ENCODE measurements at places on chromosomes 1 and 21.

GRCh38 chr1:184509105-184509504 lies 122.3 kb downstream of the C1orf21 start:
- no peak for DNase-seq

DNA sequence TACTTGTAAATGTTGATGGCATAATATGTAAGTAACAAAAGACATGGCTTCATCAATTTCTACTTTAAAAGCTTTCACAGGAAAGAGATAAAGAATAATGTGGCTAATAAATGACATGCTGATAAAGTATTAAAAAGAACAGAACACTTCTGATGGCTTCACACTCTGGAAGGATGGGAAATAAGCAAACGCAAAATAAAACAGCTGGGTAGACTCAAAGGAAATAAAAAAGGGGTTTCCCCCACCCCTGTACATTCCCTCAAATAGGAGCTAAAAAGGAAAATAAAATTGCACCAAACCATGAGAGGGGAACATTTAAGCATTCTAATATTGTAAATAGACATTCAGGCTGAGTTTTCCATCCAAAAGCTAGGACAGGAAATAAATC lies 27.0 kb upstream of the DYRK1A start:
- no peak for DNase-seq

GRCh38 chr1:218991089-218991488 lies 182.6 kb upstream of the LYPLAL1 start:
- DNase-seq = no peak

DNA sequence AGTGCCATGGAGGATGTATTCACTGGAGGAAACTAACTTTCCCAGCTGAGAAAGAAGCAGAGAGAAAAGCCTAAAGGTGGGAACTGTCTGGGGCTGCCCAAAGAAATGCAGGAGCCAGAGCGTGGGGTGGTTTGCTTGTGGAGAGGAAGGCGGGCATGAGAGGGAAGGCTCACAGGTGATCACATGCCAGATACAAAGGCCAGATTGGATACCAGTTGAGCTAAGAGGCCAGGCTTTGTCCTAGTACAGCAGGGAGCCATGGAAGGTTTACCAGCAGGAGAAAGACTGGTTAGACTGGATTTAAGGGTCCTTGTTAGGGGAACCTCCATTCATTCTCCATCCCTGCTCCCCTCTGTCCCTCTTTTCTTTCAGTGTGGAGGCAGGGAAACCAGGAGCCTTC lies 66.4 kb downstream of the BEND5 start:
- no peak for DNase-seq

GRCh38 chr1:58094221-58094620 lies 452.3 kb downstream of the OMA1 start:
- no peak for DNase-seq

DNA sequence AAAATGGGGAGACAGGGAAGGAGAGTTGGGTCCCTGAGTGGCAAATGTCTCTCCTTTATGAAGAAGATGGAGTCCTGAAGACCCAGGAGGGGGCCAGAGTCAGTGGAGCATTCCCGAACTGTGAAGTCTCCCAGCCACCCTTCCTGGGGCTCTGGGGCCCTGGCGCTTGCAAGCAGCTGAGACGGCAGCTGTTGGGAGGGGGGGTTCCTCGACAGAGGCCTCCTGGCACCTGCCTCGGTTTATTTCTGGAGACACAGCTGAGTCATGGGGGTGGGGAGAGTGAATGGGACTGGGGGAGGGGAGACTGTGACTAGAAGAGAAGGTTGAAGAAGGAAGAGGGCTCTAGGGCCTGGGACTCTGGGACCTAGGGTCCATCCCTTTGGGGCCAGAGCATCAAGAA lies 14.0 kb downstream of the NES start:
- no peak for DNase-seq

DNA sequence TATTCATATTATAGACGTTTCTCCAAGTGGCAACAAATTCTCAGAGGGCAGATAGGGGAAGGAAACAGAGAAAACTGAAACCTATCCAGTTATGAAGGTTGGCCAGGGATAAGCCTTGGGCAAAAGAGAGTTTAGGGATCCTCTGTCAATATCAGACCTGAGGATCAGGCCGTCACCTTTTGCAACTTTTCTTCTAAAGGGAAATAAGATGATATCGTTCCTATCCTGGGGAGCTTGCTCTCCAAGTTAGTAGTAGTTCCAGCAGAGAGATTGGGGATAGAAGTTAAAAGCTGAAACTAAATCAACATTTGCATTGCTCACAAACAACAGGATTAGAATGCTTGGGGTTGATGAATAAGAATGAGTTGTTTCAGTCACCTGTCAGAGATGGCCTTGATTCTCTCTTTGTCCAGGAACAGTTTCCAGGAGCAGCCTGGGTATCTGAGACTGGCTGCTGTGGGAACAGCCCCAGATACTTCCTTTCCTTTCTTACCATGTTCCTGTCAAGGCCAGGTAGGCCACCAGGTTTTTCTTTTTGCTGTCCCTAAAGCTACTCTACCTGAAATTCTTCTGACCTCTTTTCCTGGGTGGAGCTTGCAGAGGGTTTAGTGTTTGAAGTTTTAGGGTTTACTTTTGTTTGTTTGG lies 2.5 kb downstream of the RIIAD1 start:
- DNase-seq = no peak

DNA sequence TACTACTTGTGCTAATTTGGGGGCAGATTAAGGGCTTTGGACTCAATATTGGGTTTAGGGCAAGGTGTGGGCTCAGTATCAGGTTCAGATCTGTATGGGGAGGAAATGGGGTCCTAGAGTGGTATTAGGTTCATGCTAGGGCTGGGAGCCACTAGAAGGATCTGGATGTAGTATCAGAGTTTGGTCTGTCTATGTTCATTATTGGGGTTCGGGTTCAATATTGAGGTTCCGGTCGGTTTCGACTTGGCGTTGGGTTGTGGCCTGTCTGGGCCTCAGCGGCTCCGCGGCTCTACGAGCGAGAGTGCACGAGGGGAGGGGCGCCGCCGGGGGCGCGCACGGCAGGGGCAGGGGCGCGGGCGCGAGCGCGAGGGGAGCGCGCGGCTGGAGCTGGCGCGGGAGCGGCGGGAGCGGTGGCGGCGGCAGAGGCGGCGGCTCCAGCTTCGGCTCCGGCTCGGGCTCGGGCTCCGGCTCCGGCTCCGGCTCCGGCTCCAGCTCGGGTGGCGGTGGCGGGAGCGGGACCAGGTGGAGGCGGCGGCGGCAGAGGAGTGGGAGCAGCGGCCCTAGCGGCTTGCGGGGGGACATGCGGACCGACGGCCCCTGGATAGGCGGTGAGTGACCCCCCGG lies at the start of gene PTPRF:
Gene PTPRF (plus strand): TSS at position 401 of the 624 bp plus-strand sequence. CDS start 14,193 bp downstream, outside the sequence.
- DNase-seq = no peak

DNA sequence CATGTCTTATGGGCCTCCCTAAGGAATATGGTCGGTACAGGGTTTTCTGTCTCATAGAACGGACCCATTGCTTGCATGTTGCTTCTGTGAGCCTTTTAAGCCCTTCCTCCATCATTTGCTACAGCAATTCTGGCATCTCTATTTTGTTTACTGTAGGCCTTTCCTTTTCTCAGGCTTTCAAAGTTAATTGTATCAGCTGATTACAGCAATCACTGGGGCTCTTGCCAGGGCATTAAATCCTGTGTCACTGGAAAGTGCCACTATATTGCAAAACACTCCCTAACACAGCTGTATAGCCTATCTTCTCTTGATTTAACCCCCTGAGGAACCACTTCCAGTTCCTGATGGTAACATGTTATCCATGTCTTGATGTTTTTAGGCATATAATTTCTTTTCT lies 156.5 kb downstream of the PDE4B start:
- no peak for DNase-seq

DNA sequence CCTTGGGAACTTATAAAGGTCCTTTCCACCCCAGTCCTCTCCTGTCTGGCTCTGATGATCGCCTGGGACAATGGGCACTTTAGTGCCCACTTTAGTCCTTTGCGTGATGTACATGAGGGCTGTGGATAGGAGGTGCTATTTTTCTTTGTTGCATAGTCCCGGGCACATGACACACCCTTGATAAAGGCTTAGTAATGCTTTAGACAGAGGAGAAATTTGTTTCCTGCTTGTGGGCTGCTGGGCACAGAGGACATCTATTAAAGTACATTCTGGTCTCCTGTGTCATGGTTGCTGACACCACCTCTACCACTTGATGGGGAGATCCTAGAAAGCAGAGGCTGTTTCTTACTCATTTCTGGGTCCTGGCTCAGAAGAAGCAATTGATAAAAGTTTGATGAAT lies 5.4 kb upstream of the KNCN start:
- DNase-seq = no peak

DNA sequence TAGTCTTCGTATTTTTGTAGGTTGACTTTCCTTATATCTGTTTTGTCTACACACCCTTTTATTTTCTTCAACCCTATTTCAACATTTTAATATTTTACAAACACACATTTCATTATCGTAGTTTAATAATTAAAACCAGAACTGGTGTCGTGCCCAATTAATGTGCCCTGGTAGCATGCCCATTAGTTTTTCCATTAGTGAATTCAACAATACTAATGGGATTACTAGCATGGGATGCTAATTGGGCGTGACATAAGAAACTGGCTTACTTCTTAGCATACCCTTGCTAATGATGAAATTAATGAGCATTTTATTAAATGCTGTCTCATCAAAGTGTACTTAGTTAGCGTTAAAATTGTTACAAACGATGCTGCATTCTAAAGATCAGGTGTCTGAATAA lies 332.7 kb downstream of the USH2A start:
- no peak for DNase-seq

GRCh38 chr1:232422098-232422497 lies 207.8 kb downstream of the SIPA1L2 start:
- DNase-seq = no peak

DNA sequence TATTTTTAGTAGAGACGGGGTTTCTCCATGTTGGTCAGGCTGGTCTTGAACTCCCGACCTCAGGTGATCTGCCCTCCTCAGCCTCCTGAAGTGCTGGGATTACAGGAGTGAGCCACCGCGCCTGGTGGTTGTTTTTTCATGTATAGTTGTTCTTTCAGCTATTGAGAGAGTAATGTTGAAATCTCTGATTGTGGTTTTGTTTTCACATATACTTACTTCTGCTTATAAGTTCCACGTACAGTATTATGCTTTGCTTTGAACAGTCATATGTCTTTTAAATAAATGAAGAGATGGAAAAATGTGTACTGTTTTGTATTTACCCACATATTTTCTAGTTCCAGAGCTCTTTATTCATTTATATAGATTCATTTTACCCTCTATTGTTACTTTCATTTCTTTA lies 44.5 kb downstream of the MARK1 start:
- no peak for DNase-seq

- no peak for DNase-seq
These were observed 45.1 kb upstream of the ACTRT2 start for GRCh38 chr1:2976180-2976562.

DNA sequence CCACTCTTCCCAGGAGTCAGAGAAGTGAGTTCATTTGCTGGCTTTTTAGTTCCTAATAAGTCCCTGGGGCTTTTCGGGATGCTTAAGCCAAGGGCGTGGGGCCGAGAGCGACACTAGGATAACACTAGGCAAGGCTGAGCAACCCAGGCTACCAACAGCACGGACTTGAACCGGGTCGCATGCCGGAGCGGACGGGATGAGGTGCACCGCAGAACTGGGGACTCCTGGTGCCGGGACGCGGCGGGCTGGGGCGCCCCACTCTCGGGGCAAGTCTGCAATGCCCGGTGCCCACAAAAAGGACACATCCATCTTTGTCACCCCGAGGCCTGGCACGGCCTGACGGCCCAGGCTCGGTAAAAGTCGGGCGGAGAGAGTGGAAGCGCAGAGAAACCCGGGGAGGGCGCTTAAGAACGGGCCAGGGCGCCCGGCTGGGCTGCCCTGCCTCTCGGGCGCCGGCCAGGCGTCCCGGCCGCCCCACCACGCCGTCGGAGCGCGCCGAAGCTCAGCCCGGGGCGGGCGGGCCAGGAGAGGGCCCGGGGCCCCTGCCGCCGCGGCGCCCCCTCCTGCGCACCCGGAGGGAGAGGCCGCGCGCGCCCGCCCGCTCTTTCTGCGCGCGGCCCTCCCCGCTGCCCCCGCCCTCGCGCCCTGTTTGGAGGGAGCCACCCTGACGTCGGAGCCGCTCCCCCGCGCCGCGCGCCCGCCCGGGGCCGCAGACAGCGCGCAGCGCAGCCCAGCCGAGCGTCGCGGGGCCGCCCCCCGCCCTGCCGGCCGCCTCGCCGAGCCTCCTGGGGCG lies at the start of gene NBL1:
Gene NBL1 (plus strand): TSS at position 710 of the 793 bp plus-strand sequence. CDS start 10,720 bp downstream, outside the sequence.
- peak; percentile 64 for DNase-seq

- DNase-seq = no peak
These were observed 481.6 kb upstream of the LRRC7 start for GRCh38 chr1:69086148-69086547.

- no peak for DNase-seq
These were observed 156.3 kb downstream of the TM2D1 start for GRCh38 chr1:61568460-61569302.

DNA sequence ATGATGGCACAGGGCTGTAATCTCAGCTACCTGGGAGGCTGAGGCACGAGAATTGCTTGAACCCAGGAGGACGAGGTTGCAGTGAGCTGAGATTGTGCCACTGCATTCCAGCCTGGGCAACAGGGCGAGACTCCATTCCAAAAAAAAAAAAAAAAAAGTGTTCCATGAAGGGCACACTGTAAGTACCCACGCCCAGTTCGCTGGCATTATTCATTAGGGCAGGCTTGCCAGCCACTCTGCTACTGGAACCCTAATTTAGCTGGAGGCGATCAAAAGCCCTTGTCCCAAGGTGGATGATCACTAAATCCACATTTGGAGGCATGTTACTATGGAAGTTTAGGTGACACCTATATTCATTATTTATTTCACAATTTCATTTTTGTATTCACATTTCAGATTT lies 5.0 kb downstream of the IFNLR1 start:
- DNase-seq = no peak

DNA sequence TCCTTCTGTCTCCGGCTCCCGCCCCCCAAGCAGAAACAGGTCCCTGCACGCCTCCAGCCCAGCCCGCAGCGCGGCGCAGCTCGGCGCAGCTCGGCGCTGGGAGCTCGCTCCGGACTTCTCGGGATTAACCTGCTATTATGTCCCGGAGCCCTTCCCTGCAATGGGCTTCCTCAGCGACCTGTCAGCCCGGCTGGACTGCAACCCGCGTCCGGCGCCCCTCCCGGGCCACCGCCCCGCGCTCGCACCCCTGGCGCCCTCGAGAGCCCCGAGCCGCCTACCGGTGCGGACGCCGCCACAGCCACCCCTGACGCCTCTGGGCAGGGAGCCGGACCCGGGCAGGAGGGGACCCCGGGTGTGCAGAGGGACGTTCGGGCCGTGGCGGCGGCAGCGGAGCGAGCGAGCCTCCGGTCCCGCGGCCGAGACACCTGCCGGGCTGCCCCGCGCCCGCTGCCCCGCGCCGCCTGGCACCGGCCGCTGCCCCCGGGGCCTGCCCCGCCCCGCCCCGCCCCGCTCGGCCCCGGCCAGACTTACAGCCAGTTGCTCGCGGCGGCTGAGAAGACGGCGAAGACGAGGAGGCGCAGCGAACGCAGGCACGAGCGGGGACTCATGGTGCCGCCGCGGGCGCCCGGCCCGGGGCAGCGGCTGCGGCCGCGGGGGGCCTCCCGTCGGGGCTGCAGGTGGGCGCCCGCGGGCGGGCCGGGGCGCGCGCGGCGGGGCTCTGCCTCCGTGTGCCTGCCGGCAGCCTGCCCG lies 407 bp downstream of the WNT4 start:
- DNase-seq = no peak

- no peak for DNase-seq
These were observed 5.1 kb downstream of the TMCO4 start for GRCh38 chr1:19794583-19794982.
